HuH-7.5 (cell line): ENCODE measurements at places on chromosomes 12 and 14.

DNA sequence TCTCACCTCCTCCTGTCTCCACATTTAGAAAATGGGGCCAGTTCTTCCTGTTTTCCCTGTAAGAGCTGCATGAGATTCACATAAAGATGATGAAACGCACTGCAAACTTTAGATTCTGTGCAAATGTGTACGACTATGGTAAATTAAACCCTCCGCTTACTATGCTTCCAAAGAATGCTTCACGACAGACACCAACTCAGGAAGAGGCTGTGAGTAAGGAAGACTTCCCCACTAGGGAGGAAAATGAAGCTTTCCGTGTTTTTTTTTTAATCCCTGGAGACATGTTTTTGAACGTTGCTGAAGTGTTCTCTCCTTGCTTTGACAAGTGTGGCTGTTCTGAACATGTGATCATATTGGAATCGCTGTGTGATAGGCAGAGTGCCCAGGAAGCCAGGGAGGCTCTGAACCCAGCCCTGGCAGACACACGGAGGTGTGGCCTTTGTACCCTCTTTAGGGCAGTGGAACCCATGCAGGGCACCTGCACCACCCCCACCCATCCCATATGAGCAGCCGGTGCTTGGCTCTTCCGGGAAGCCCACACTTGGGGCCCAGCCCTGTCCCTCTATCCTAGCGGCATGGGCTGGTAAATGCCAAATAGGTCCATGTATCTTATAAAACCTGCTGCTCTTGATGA is 7.5 kb upstream of the SYNE3 start:
- no peak for DNase-seq

DNA sequence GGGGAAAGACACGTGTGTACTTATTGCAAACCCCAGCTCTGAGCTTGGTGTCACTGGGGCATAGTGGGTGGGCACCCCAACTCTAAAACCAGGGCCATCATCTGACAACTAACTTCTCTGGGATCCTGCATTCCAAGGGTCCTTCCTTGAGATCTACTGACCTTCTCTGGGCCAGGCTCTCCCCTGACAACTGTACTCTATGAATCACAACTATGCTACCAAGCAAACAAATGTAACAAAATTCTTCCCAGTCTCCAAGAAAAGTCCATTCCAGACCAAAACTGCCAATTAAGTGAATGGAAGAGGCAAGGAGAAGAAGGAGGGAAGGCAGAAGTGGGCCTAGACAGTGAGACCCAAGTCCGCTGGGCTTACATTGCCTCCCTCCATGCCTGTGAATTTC is 38.2 kb downstream of the VWF start:
- DNase-seq, result no peak

DNA sequence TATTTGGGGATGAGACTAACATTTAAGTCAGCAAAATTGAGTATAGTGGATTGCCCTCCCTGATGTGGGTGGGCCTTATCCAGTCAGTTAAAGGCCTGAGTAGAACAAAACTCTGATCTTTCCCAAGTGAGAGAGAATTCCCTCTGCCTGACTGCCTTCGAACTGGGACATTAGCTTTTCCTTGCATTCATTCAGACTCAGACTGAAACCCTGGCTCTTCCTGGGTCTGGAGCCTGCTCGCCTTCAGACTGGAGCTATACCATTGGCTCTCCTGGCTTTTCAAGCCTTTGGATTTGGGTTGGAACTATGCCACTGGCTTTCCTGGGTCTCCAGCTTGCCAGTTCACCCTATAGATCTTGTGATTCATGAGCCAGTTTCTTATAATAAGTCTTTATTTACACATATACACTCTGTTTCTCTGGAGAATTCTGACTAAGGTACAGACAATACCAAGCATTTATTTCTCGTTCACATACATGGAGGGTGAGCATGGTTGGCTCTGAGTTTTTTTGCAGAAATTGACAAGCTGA is 296.5 kb downstream of the ERC1 start:
- DNase-seq, result no peak

DNA sequence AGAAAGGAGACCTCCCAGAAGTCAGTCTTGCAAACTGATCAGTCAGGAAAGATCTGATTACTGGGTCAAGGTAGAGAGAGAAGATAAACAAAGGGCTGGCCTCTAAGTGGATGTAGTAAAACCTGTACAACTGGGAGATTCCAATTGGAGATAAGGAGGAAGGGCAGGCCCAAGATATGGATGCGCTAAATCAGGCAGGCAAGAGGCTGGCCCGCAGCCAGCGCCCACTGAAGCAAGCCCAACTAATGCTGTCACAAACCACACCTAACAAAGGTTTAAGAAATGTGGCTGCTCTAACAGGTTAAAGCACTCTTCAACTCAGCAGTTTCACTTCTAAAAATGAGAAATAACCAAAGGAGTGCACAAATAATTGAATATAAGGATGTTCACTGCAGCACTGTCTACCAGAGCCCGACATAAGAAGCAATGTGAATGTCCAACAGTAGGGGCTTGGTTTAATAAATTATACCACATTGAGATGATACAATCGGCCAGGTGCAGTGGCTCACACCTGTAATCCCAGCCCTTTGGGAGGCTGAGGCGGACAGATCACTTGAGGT is 4.7 kb downstream of the GLTP start:
- DNase-seq, result no peak

- DNase-seq, result no peak
These were observed 34.7 kb downstream of the CNOT2 start for GRCh38 chr12:70277973-70278372.

- no peak for DNase-seq
These were observed 11.6 kb upstream of the KCNJ8 start for GRCh38 chr12:21786041-21786531.

- DNase-seq, result no peak
These were observed 596.2 kb upstream of the TMEM132C start for GRCh38 chr12:127670796-127671195.

GRCh38 chr14:94008234-94008633 is 11.1 kb downstream of the CCDC197 start:
- no peak for DNase-seq

DNA sequence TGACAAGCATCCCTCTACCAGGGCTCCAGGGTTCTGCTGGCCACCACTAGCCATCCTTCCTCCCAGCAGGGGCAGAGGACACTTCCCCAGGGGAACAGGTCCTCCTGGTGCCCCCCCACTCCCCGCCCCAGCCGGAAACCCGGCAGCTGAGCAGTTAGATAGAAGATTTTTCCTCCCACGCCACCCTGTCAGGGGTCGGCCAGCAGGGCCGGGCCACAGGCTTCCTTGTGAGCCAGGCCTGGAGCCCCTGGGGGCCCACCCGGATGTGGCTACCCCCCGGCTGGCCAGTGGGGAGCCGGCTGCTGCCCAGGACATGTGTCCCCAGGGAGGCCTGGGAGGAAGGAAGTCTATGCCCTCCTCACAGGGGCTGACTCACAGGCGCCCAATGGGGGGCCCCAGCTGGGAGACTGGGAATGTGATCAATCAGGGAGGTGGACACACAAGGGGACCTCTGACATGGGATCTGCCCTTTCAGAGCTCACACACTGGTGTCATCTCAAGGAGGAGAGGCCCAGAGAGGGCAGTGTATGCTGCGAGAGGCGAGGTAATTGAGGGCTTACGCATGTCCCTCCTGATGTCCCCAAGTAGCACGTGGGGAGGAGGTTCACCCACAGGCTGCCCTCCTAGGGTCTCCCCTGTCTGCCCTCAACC is 4.2 kb downstream of the SH2B3 start:
- DNase-seq, result no peak

- no peak for DNase-seq
These were observed 107.9 kb upstream of the BCL2L14 start for GRCh38 chr12:11962860-11963259.

DNA sequence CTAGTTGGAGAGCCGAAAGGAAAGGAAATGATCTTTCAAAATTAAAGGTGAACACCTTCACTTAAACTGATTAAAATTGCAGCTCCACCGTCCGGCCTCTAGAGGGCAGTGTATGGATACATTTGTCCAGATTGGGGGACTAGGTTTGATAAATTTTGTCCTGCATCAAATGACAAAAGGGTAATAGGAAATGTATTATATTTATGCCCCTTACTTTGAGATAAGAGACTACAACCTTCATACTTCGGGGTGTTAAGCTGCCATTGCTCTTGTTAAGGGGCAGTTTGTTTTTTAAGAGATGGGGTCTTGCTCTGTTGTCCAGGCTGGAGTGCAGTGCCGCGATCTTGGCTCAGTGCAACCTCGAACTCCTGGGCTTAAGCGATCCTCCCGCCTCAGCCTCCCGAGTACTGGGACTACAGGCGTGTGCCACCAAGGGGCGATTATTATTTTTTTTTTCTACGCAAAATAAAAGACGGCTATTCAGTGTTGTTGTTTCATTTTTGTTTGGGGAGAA is 818 bp upstream of the SUOX start:
- DNase-seq, result no peak

GRCh38 chr14:70935135-70935534 is 27.9 kb downstream of the PCNX1 start:
- DNase-seq, result no peak

- DNase-seq, result no peak
These were observed 6.0 kb downstream of the GALNT9 start for GRCh38 chr12:132323171-132324010.

DNA sequence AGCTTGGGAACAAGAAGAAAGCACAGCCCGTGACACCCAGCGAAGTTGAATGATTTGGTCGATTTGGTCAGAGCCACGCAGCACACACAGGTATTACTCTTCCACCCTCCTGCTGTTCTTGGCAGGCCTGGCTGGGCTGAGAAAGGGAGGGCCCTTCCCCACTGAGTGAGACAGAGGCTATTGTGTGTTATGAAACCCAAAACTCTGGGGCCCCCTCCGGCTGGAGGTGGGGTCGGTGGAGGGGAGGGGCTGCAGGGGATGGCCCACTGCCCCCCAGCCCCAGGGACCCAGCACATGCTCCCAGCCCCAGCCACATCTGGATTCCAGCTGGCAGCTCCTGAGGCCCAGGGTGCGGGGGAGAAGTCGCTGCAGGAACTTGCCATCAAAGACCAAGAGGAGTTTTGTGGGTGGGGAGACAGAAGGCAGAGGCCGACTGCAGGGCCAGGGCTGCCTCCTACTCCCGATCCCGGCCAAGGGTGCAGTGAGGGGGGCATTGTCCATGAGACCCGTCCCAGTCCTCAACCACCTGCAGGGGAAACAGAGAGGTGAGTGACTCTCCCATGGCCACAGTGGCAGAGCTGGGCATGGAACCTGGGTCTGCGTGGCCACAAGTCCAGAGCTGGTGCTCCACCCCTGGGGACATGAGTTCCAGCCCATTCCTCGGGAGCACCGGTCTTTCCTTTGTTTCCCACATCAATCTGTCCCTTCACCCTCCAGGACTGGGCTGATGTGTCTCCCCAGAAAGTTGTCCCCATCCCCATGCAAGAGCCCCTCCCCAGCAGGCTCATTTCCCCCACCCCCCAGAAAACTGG is 8.7 kb downstream of the TMEM119 start:
- DNase-seq, result no peak

DNA sequence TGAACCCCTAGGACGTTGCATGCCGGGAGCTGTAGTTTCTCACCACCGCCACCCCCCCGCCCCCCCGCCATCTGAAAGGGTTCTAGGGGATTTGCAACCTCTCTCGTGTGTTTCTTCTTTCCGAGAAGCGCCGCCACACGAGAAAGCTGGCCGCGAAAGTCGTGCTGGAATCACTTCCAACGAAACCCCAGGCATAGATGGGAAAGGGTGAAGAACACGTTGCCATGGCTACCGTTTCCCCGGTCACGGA is 501 bp upstream of the HSP90B1 start:
- no peak for DNase-seq

DNA sequence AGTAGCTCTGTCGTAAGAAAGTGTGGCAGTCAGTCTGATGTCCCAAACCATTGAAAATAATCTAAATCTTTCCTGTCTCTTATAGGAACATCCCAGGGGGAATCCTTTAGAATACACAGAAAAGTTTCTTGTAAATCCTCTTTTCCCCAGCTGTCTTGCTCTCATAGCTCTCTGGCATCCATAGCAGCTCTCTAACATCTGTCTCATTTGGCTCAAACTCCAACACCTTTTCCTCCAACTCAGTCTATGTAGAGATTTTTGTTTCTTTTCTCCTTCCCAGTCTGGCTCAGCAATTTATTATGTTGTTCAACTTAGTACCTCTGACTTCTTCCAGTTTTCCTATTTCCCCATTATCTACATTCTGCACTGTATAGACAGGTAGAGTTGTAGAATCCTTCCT is 84.4 kb upstream of the NEDD1 start:
- no peak for DNase-seq

DNA sequence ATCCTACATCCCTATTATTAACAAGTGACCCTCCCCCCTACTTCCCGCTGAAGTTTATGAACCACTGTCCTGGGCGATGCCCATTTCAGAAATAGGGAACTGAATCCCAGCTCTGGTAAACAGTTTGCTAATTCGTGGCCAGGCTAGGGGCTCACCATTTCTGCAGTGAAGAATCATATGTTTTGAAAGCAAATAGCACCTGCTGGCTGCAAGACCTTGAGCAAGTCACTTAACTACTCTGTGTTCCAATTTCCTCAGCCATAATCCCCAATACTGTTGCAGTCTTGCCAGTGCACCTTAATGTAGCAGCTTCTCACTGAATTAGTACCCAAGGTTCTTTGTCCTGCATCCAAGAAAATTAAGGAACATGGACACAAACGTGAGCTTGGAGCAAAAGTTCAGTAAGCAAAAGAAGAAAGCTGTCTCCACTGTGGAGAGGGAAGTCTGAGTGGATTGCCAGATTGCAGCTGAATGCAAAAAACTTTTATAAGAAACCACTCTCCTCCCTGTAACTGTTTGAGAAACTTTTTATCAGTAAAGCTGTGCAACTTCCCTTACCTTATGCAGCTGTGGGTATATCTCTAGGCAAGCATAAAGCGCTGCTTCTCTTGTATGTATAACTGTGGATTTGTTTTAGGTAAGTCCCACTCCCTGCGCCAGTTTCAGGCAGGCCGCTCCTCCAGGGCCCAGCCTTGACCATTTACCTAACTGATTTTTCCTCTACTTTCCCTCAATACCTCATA is 824 bp downstream of the OAS1 start:
- DNase-seq, result no peak
